HuH-7.5 (cell line): ENCODE measurements at places on chromosomes 4 and X.

- DNase-seq: no peak
Measured at GRCh38 chr4:168880072-168880675, 129.9 kb downstream of the CBR4 start.

DNA sequence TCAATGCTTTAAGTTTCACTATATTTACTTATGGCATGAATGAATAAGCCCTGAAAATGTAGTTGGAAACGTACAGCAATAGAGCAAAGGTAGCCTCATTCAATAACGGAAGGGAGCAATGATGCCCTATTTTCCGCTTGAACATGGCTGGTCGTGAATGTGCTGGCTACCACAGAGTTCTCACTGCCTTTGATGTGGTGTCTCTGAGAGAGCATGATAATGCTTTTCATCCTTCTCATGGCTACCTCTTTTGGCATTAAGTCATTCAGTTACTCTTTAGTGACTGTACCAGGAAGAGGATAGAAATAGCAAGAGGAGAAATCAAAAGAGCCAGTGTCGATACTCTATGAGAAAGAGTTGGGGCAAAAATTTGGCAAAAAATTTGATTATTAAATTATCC, 308.0 kb downstream of the PPP3CA start:
- no peak for DNase-seq

DNA sequence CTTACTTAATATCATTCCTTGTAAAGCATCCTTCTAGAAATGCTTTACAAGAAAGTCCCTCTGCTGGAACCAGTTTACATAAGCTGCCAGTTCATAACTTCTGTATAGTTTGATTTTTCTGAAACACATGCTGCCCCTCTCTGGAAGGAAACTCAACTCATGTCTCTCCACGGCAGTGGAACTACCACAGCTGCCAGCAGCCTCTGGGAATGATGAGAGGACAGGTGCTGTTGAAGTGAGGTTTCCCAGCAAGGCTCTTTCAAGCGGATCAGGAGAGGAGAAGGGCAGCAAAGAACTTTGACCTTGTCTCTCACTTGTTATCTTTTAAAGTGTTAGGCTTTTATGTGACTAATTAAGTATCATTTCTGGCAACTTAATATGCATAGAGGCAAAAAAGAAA, 7.3 kb downstream of the GRPR start:
- DNase-seq: no peak

DNA sequence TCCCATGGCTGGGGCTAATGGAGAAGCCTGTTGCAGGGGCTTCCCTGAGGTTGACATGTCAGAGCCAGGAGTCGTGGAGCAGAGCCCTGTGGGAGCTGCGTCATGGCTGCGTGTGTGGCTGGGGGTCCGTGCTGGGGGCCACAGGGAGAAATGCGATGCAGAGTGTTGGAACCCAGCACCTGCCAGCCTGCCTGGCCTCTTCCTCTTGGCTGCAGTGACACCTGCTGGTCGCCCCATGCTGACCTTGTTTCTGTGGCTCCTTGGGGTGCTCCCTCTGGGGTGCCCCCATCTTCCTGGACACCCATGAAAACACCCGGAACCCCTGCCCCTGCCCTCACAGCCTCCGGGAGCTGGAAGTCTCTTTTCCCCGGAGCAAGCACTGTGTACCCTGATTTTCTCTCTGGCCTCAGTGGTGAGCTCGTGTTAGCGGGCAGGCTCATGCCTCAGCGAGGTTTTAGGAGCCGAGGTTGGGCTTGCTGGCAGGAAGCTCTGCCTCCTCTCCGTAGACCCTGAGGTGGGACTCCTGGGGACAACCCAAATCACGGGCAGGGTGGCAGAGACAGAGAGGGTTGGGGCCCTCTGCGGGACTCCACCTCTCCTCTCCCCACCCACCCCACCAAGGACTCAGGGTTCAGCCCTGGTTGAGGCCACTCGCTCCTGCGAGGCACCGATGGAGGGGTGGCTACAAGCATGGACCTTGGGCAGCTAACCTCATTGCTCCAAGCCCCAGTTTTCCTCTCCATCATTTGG, 103.7 kb downstream of the SORCS2 start:
- DNase-seq: no peak

DNA sequence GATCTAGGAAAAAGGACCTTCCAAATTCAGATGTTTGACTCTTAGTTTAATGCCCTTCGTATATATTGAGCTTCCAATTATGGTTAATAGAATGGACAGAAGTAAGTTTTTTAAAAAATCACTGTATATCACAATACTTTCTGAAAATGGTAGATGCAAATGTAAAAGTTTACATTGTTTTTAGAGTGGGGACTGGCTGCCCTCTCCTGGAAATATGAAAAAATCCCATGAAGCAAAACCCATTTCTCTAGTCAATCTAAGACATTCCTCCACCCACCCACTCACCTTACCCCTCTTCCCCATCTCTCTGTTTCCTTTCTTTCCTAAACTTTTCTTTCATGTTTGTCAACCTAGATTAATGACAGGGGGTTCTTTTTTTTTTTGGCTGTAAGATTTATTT, 134.5 kb downstream of the ARHGAP6 start:
- no peak for DNase-seq

DNA sequence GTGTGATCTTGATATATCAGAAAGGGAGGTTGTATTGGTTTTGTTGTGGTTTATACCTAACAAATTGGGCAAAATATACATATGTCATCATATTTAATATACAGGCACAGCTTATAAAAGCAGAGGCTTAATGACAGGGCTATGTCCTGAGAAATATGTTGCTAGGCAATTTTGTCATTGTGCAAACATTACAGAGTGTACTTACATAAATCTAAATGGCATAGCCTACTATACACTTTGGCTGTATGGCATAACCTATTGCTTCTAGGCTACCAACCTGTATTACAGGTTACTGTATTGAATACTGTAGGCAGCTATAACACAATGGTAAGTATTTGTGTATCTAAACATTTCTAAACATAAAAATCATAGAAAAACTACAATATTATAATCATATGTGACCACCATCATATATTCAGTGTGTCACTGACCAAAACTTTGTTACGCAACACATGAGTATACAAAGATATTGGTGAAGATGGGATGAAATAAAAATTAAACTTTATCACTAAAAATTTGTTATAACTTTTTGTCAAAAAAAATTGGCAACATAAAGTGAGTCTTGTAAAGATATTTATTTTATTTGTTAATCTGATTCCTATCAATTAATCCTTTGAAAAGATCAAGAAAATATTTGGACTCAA, 414.0 kb upstream of the HS3ST1 start:
- no peak for DNase-seq

DNA sequence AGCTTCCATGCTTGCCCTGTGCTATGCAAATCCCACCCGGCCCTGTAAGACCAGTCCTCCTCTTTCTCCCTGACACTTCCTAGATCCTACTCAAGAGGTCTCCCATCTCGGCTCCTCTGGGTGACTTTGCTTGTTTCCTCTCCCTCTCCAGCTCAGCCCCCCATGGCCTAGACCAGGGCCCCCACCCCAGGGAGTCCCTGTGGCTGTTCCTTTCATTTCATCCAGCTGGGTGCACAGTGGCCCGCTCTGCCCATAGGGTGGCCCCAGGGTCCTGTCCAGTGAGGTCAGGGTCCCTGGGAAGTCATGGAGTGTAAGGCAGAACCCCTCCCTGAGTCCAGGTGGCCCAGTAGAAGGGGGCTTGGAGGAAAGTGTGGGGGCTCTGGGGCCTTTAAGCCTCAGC, 52.3 kb upstream of the NKX1-1 start:
- no peak for DNase-seq

- no peak for DNase-seq
Measured at GRCh38 chrX:81586096-81586495, 384.2 kb downstream of the SH3BGRL start.
